ENCODE measurements at places on chromosomes 3 and 15. TPM values are rescaled to one million over a fixed set of nuclear protein-coding genes. Genes with fewer than 3 reads are reported as not detected.

Gene CPNE9
- total RNA-seq: not detected

Gene MYL3
- not detected for total RNA-seq

Gene IGF2BP2
- total RNA-seq: 37.1 TPM

Gene IL17RB
- total RNA-seq: not detected

Gene GP5
- under 0.01 TPM for total RNA-seq

Gene GCNT3
- total RNA-seq: 37.5 TPM

Gene CSTA
- 107 TPM for total RNA-seq

Gene CSPG5
- total RNA-seq: 0.26 TPM

Gene PRR20G
- not detected for total RNA-seq

Gene FOXB1
- not detected for total RNA-seq

Gene TM4SF1
- total RNA-seq: 63.9 TPM

Gene SCN5A
- not detected for total RNA-seq

Gene GPR87
- total RNA-seq: 64.5 TPM

Gene ROBO1
- total RNA-seq: 66.6 TPM

Gene BFSP2
- not detected for total RNA-seq

Gene FBXO45
- total RNA-seq: 27.5 TPM

Gene RNF123
- 21.5 TPM for total RNA-seq

Gene CPB1
- total RNA-seq: not detected

Gene SIDT1
- total RNA-seq: 1.3 TPM

Gene VIPR1
- total RNA-seq: 4.2 TPM

Gene LAMB2
- total RNA-seq: 174 TPM

Gene SI
- not detected for total RNA-seq

Gene SLC49A4
- 26.4 TPM for total RNA-seq

Gene FAM43A
- total RNA-seq: 3.7 TPM

Gene NANOGP8
- total RNA-seq: not detected

Gene IGSF10
- total RNA-seq: not detected

Gene TRPM1
- under 0.01 TPM for total RNA-seq

Gene SPG11
- total RNA-seq: 49.8 TPM

Gene MINDY4B
- not detected for total RNA-seq

Gene SLC2A2
- total RNA-seq: not detected

Gene P3H2
- total RNA-seq: 14.6 TPM

Gene CAMKV
- total RNA-seq: 0.26 TPM

Gene GOLGA8B
- 48.7 TPM for total RNA-seq

Gene SNTN
- not detected for total RNA-seq

Gene GPR149
- total RNA-seq: not detected

Gene CGNL1
- total RNA-seq: 1.5 TPM

Gene CCDC54
- not detected for total RNA-seq

Gene CYP11A1
- not detected for total RNA-seq

Gene GPR27
- 0.53 TPM for total RNA-seq
